ENCODE measurements at places on chromosomes 4 and X.
A peak's percentile ranks its signal among the peaks of the same experiment; 100 is the strongest.

GRCh38 chrX:21176921-21177571 is 197.2 kb upstream of the CNKSR2 start:
- DNase-seq: peak; percentile 0

DNA sequence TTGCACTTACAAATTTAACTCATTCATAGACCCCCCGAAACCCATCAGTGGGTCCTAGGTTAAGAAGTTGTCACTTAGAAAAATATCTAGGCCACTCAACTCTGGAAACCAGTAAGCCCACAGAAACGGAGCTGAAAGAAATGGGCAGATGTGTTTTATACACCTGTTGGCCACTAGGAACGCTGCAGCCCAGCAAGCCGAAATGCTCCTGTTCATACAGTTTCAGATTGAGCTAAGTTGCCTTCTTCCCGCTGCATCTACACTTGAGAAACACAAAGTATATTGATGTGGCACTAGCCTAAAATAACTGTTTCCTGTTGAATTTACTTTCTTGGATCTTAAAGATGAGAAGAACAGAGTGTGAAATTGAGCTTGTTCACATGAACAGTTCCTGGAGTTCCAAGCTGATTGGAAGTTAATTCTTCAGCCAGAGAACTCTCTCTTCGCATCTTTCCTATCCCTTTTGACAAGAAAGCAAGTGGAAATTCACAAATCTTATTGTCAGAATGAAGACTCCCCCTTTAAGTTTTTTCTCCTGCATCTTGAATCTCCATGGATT is 174.1 kb downstream of the RBMX2 start:
- DNase-seq: peak; percentile 26

GRCh38 chr4:174708381-174708780 is 120.7 kb downstream of the GLRA3 start:
- no peak for DNase-seq

GRCh38 chrX:48800574-48801279 is 1.1 kb upstream of the HDAC6 start:
- DNase-seq: no peak

DNA sequence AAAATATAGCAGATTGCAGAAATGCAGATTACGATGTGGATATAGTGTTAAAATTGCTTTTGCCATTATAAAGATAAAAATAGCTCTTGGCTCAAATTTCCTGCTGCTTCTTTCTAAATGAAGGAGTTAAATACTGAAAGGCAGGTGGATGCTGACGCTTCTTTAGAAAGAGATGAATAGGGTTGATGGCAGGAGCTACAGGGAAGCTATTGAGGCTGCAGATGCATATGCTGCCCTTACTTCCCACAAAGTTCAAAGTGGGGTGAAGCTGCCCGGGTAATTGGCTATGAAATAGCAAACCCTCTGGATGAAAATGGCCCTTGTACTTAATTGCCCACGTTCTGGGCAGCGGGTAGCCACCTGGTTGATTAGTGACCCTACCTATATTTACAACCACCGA is 379.5 kb downstream of the ZIC3 start:
- no peak for DNase-seq

GRCh38 chr4:8558080-8558960 is 21.9 kb upstream of the GPR78 start:
- DNase-seq: no peak

GRCh38 chrX:150062292-150063137 is 124.2 kb upstream of the EOLA2 start:
- peak; percentile 92 for DNase-seq

DNA sequence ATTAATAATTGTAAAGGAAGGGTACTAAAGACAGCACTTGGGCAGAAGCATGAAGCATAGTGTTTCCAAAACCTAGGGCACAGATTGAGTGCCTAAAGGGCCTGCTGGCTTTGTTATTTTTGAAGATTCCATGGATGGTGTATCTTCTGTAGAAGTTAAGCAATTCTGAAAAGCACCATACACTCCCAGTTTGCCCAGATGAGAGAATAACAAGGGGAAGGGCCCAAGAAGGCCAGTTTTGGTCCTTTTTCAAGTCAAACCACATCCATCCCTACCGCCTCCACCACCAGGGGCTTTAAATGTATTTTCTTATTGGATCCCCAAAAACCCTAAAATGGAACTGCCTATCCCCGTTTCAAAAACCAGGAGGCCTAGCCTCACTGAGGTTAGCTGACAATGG is 17.2 kb downstream of the SCARB2 start:
- no peak for DNase-seq

GRCh38 chr4:184310171-184310567 is 92.5 kb upstream of the ENPP6 start:
- DNase-seq: no peak

- DNase-seq: no peak
These were observed 98.0 kb upstream of the SORBS2 start for GRCh38 chr4:185909972-185910371.

DNA sequence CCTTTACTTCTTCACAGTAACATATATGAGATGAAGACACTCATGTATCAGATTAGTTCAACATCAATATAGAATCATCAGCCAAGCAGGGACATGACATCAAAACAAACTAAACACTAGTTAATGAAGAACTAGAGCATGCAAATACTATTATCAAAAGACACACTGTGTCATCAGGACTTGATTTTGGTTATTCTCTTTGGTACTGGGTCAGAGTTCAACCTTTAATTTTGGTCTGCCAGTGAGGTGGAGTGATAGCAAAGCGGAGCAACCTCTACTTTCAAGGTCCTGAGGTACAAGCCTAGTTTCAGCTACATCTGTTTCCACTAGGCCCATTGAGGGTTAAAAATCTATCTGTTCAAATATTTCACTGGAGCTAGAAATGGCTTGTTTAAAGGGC is 70.5 kb downstream of the TEX13A start:
- DNase-seq: no peak

DNA sequence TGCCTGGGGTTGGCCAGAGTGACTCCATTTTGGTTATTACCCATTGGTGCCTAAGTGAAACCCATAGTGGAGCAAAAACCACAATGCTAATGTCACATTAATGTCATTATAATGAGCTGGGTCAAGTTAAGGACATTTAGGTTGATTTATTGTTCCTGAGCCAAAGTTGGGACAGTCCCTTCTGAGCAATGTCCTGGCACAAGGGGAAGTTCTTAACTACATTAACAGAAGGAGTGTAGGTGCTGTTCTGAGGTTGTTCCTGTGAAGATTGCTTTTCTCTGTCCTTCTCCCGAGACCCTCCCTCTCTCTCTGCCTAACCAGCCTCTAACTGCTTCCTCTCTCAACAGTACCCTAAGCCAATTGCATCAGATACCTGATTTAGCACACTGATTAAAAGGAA is 1956.8 kb upstream of the PCDH10 start:
- DNase-seq: no peak

DNA sequence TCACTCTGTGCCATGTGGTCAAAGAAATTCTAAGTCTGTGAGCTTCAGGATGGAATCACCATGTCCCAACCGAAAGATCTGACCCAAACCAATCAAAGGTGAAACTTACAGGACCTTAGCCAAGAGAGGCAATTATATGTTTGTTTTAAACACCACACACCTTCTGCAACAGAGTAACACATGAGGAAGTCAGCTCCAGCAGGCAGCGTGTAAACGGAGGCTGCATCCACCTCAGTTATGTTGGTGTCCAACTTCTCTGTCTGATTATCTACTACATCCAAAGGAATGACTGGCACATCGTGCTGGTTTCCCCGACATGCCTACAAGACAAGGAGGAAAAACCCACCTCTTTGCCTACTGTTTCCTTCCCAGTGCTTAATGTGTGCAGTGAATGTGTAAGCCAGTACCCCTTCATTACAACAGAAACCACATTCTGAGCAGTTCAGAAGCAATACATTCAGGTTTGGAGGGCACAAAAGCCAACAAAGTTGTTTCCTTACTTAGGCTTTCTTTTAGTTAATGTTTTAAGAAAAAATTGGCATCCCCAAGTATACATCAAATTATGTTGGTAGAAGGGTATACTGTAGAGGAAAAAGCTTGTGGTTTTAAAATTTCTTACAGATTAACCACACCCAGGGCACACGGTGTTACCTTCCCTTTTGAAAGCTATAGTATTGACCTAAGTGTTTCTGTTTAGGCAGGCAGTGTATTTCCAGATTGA is 12.4 kb downstream of the CASP6 start:
- DNase-seq: no peak

DNA sequence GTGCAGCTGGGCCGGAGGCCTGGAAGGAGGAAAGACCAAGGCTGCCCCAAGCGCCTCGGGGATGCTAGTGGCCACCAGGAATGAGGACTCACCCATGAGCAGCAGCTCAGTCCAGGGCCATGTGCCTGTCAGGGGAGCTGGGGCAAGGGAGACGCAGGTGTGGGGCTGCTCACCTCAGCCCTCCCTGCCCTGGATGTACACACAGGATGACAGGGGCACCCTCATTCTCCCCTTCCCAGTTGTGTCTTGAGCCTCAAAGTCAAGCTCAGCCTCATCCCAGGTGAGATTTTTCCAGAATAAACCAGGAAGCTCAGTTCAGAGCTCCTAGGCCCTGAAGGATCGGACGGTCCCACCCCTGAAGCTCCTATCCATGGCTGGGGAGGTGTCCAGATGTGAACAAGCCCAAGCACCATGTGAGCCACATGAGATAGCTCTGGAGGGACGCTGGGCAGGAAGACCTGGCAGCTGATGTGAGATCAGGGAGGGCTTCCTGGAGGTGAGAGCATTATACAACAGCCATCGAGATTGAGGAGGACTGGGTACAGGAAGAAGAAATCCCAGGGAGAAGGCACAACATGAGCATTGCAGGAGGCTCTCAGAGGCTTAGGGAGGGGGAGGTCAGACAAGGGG is 23.0 kb downstream of the HTRA3 start:
- DNase-seq: no peak

GRCh38 chr4:128163177-128164117 is 102.3 kb downstream of the LARP1B start:
- DNase-seq: peak; percentile 45

- DNase-seq: no peak
These were observed 891 bp downstream of the CISD2 start for GRCh38 chr4:102869569-102870197.

GRCh38 chrX:41236629-41237028 is 97.3 kb upstream of the DDX3X start:
- DNase-seq: no peak

- peak; percentile 61 for DNase-seq
These were observed 68.7 kb upstream of the TAB3 start for GRCh38 chrX:30957753-30958152.

GRCh38 chrX:109440475-109440874 is 41.4 kb downstream of the GUCY2F start:
- no peak for DNase-seq
